ENCODE measurements at places on chromosomes 1 and 21.

GRCh38 chr1:180954005-180954800 is 41.5 kb downstream of the KIAA1614 start:
- DNase-seq = peak; percentile 49

DNA sequence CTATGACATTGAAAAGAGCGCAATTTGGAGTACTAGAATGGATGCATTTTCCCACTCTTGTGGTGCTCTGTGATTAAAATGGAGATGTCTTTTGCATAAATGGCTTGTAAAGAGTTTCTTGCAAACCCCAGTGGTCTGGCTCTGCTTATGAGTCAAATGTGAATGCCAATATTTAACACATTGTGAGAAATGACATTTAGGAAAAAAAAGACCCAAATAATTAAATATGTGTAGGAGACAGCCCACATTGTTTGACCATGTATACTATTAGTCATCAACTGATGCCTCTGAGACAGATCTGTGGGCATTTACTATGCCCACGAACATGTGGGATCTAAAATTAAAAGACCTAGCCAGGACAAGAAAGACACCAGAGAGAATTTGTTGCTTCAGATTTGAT is 22.2 kb upstream of the RUNX1 start:
- no peak for DNase-seq

DNA sequence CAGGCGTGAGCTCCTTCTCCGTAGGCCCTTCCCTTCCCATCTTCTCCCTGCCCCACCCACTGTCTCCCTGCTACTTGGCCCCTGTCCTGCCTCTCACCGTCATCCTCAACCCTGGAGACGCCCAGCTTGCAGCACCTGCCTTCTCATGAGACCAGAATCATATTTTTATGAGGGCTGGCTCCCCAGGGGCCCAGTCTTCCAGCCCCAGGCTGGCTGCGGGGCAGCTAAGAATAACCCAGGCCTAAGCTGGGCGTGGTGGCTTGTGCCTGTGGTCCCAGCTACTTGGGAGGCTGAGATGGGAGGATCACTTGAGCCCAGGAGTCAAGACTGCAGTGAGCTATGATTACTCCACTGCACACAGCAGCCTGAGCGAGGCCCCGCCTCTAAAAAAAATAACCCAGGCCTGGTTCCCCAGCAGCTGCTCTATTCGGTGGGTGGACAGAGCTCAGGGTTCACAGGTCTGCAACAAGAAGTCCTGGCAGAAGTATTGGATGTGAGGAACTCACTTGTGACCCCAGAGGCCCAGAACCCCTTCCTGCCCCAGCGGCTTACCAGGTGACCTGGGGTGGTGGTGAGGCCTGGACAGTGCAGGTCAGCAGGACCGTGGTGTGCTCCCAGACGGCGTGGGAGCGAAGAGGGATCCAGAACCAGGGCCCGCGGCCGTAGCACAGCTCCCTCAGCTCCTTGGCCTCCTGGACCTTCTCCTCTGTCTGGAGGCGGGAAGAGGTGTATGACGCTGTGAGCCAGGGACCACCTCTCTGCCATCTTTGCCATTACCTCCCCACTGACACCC is 6.4 kb downstream of the MYOM3 start:
- DNase-seq = no peak

DNA sequence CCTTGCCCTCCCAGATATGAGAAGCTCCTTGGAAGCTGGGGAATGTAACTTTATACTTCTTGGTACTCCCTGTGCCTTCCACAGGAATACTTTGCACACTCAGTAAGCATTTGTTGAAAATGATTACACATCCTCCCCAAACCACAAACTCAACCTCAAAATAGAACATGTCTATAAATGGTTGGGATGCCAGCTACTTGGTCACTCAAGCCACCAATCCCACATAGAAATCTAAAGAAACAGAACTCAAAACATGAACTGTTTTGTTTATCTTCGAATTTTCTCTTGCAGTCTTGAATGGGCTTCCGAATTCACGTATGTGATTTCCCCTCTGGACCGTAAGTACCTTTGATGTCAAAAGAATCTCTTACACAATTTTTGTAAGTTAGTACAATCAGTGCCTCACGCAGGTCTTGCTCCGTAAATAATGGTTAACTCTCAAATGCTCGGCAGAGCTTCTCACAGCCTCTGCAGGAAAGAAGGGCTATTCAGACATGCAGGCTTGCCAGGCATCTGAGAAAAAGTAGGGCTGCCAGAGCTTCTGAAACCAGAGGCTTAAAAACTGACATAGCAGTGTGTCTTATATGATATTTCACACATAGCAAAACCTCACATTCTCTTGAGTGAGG is 26.9 kb downstream of the SORT1 start:
- DNase-seq = peak; percentile 1

DNA sequence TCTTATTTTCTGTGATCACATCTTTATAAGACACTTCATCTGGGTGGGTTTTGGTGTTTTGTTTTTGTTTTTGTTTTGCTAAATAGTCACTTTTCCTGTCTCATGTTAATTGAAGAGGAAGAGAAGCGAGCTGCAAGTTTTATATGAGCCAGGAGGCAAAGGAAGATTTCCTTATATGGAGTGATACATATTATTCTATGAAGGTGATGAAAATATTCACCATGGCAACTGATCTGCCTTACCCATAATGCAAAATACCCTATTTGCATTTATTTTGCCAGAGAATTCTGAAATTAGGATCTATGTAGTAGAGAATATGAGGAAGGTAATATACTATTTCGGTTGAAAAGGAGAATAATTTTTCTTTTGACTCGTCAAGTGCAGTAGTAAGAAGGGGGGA is 13.9 kb downstream of the CXADR start:
- DNase-seq = no peak

DNA sequence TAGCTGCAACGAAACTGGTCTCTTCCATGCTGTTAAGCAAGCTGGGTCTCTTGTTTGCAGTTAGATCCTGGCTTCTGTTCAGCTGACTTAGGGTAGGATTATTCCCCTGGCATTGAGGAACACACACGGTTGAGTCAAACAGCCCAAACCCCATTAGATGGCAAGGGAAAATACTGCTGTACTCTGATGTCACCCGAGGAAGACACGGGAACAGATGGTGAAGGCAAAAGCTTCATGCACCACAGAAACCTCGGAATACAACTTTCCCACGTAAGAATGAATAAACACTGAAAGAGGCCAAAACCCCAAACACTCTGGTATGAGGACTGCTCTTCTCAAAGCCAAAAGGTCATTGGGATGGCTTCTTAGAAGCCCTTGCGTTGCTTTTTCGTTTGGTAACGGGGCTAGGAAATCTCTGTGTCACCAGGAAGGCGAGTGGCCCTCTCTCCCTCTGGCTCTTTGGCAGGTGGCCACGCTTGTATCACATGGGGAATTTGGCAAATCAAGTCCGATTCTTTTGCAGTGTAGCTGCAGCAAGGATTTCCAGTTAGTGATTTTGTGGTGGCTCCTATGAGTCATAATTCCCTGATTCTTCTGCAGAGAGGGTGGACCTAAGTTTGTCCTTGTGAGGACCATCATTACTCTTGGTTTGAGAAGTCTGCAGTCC is 16.7 kb upstream of the LYST start:
- no peak for DNase-seq

- DNase-seq = peak; percentile 9
Measured at GRCh38 chr21:31558189-31558961, 101.1 kb upstream of the SOD1 start.

- DNase-seq = no peak
Measured at GRCh38 chr1:56531624-56532349, 47.6 kb downstream of the PLPP3 start.

GRCh38 chr1:51684776-51685175 is 67.9 kb downstream of the OSBPL9 start:
- no peak for DNase-seq

GRCh38 chr1:194684636-194685035 is 1498.2 kb upstream of the B3GALT2 start:
- no peak for DNase-seq

GRCh38 chr1:151693057-151693651 is 23.4 kb downstream of the CELF3 start:
- no peak for DNase-seq

DNA sequence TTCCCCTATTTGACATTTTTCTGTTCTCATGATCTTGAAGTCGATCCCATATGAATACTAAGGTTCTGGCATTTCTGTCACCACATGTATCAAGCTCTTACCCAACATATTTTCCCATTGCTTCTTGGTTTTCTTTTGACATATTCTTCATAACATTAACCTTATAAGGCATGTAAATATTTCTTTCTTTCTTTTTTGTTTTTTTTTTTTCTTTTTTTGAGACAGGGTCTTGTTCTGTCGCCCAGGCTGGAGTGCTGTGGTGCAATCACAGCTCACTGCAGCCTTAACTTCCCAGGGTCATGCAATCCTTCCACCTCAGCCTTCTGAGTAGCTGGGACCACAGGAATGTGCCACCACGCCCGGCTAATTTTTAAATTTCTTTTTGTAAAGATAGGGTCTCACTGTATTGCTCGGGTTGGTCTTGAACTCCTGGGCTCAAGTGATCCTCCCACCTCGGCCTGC is 33.1 kb upstream of the ERRFI1 start:
- no peak for DNase-seq

GRCh38 chr1:27009601-27010197 is 3.0 kb downstream of the TENT5B start:
- no peak for DNase-seq

GRCh38 chr1:162908780-162909179 is 47.8 kb upstream of the CCDC190 start:
- no peak for DNase-seq

DNA sequence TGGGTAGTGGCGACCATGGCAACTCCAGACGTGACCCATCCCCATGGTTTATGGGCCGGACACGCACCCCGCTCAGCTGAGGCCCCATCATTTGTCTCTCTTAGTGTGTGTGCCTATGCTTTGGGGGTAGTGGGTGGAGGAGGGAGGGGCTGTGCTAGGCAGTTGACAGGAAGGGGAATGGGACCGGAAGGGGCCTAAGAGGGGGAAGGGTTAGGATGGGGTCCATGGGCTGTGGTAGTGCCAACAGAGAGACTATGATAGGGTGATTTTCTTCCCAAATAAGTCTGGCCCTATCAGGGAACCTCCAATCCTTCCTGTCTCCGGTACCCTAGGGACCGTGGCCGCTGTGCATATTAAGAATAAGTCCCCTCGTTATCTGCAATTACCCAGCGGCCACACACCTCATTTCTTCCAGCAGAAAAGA is 9.9 kb downstream of the DMAP1 start:
- no peak for DNase-seq

- DNase-seq = no peak
Measured at GRCh38 chr1:238399558-238399957, 508.8 kb upstream of the ZP4 start.

GRCh38 chr1:165228111-165228655 is 128.3 kb downstream of the LMX1A start:
- no peak for DNase-seq

- DNase-seq = no peak
Measured at GRCh38 chr21:22438428-22439086, 1440.3 kb downstream of the NCAM2 start.

DNA sequence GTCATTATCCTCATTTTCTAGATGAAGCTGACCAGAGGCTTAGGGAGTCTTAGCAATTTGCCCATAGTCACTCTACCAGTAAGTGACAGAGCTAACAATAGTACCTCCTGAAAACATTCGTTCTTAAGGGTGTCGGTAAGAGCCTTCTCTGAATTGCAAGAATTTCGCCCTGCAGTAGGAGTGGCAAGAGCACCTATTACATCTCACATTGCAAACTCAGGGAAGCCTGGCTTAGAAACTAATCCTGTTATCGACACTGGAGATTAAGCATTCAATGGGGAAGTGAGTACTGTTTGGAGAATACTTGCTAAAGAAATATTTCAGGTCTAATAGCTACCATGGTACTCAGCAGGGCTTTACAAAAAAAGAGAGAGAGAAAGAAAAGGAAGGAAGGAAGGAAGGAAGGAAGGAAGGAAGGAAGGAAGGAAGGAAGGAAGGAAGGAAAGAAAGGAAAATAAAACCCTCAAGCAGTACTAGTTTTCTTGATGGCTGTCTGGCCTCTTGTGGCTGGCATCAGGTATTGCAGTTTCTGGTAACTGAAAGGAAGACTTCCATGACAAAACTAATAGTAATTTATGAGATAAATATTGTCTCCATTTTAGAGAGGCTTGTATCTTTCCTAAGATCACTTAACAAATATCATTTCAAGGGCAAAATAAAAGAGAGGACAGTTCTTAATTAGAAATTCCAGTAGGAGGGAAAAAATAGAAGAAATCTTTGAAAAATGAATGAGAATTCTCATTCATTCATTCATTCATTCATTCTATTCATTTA is 10.4 kb downstream of the C1orf226 start:
- no peak for DNase-seq

Measured in activated T-helper 1 cell treated with anti-CD3 and anti-CD28 coated beads, Interleukin-12 subunit alpha, Interleukin-12 subunit beta, Interleukin-2, Interleukin-4 antibody, amounts not matched to agents 30 ng/mL and 10 ng/mL and 1 ng/mL, durations not matched to agents 14 hours and 24 hours and 36 hours (primary cell).